ENCODE measurements at places on chromosomes 1 and 21. TPM values are rescaled to one million over a fixed set of nuclear protein-coding genes. Genes with fewer than 3 reads are reported as not detected.
A peak's percentile ranks its signal among the peaks of the same experiment; 100 is the strongest.

- no peak for DNase-seq
Measured at GRCh38 chr1:19733615-19734014, 66.1 kb downstream of the TMCO4 start.

GRCh38 chr21:45420061-45421041 is 15.4 kb downstream of the COL18A1 start:
- DNase-seq, result no peak

- DNase-seq, result no peak
Measured at GRCh38 chr1:55131218-55131617, 83.9 kb downstream of the USP24 start.

The SPRR1B gene
- not detected for total RNA-seq

- peak; percentile 18 for DNase-seq
Measured at GRCh38 chr21:25970254-25970930, 200.2 kb downstream of the APP start.

DNA sequence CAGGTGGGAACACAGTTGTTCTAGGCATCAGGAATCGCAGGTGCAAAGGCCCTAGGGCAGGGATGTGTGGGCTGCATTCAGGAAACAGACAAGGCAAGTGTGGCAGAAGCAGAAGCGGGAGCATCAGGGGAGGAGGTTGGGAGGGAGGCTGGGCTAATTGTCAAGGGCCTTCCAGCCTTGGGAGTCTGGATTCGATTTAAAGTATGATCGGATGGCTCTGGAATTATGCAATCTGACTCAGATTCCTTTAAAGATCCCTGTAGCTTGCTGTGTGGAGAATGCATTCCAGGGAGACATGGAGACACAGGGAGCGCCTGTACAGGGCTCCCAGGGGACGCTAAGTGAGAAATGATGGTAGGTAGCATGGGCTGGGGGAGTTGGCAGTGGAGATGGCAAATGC is 86.5 kb downstream of the LACTBL1 start:
- DNase-seq, result no peak

- no peak for DNase-seq
Measured at GRCh38 chr1:89322402-89322801, 41.5 kb upstream of the GBP6 start.

The MCOLN2 gene
- total RNA-seq, result 87.3 TPM

The PPP1R8 gene
- 27.1 TPM for total RNA-seq

DNA sequence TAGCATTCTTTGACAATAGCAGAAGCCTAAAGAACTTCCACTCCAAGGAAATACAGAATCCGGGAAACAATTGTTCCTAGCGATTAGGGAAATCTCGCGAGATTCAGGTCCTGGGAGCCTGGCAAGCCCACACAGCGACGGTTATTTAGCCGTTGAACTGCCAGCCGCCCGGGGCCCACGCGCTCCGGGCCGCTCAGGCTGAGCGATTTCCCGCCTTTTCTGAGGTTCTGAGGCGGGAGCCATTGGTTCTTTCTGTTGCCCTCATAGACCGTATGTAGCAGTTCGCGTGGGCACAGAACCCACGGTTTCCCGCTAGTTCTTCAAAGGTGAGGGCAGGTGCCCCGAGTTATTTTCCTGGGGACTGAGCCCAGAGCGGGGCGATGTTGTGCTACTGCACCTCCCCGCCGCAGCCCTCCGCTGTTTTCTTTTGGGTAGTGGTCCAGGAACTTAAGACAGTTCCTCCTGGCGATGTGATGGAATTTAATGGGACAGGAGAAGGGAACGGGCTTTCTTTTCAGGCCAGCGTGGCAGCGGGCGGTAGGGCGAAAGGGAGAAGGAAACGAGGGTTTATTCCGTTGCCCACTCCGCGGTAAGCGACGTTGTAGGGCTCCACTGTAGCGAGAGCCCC is at the start of gene SYCP1:
TSS of gene SYCP1 (plus strand) at position 171 of the 628 bp plus-strand sequence. CDS start 602 bp downstream, outside the sequence.
- DNase-seq, result no peak

DNA sequence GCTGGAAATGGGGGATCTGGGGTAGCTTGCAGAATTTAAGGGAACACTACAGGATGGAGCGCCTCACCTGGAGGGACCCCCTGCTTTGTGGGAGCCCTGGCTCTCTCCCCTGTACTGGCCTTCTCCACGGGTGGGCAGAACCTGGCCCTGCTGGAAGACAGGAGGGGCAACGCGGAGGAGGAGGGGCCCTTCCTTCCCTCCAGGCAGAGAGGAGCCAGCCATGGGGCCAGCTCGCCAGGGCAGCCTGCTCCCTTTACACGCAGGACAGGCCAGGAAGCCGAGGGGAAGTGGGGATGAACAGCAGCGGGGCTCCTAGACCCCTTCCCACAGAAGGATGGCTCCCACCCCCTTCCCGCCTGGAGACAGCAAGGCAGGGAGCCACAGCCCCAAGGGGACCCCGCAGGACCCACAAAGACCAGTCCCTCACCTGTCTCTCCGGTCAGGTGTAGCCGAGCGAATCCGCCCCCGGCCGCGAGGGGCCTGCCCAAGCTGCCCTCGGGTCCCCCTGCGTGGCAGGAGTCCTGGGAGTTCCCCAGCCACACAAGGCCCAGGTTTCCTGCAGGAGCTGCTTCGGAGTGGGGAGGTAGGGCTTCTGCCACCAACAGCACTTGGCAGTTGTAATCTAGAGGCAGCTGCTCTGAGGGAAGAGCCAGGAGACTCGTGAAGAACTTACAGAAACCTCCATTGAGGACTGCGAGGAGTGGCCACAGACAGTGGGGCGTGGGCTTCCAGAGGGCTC is 1.6 kb upstream of the SLC19A1 start:
- DNase-seq, result peak; percentile 24

The PHLDA3 gene
- 19.3 TPM for total RNA-seq

The DSCAM gene
- total RNA-seq, result not detected

The PSEN2 gene
- 28.7 TPM for total RNA-seq

The S100A7 gene
- not detected for total RNA-seq

The GADD45A gene
- total RNA-seq, result 43.4 TPM

The CAPN9 gene
- total RNA-seq, result 53.6 TPM

DNA sequence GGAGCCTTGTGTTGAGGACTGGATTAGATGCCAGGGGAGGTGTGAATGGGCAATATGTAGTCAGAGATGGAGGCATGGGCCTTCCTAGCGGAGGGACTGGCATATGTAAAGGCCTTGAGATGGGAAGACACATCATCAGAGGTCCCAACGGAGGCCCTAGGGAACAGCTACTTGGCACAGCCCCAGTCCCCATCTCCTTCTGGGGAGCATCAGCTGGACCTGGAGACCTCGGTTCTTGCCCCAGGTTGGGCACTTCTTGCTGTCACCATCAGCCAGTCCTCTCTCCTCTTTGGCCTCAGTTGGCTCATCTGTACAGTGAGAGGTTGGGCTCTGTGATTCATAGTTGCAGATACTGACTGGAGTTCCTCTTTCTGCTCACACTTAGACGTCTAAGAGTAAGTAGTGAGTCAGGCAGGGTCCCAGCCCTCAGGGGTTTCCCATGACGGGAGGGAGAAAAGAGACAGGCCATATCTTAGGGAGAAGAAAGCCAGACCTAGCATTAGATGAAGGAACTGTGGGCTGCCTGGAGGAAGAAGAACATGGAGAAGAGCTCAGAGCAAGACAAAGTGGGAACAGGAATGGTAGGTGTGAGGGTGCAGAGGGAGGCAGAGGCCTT is 3.4 kb upstream of the MARCKSL1 start:
- DNase-seq, result no peak

- peak; percentile 19 for DNase-seq
Measured at GRCh38 chr1:229124520-229125124, 146.3 kb upstream of the RAB4A start.

The WASF2 gene
- 144 TPM for total RNA-seq

DNA sequence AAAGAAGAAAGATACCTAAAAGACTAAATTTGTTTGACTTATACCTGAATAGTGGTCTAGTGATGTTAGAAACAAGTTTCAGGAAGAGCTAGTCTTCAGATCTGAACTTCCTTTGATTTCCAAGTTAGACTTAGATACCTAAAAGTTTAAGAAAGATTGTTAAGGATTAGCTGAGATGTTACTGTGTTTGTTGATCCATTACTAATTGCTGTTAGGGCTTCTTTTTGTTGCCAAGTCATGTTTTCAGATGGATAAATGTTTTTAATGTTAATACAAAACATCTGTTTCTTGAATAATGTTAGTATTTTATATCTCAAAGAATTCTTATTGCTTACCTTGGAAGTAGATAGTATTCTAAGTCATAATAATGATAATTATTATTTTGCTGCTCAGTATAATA is 11.6 kb downstream of the GNAI3 start:
- no peak for DNase-seq

The CYP4A11 gene
- total RNA-seq, result not detected

DNA sequence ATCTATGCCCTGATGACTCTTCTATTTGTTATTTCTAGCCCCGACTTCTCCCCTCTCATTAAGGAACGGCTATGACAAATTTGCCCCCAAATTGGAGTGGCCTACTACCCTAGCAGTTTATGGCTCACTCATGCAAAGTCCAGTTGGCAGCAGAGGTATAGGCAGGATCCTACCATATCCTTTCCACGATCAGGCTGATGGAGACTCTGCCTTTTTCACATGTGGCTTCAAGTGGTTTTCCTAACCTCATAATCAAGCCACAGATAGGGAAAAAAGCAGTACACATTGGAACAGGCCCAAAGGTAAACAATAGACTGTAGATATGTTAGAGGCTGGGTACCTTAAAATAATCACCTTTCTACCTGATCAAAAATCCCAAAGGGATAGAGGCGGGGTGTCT is 292.5 kb downstream of the NCAM2 start:
- DNase-seq, result no peak

DNA sequence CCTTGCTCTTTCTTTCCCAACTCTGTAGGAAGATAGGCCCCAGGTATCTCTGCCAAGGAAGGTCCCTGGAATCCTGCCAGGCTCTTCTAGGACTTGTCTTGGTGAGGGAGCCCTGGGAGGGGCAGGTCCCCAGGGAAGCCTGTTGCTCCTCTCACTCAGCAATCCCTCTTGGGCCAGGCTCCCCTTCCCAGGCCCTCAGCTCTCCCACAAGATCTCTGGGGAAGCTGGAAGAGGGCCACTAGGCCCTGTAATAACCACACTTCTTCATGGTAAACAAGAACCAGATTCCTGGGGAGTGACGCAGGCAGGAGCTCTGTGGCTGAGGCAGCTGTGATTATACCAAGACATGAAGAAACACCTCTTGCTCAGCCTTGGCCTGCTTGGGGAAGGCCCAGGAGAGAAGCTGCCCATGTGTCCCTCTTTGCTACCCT is 9.9 kb upstream of the MAPKAPK2 start:
- peak; percentile 87 for DNase-seq
